Lung (tissue), 17 donors: ENCODE measurements at places on chromosomes 3 and 15. TPM values are rescaled to one million over a fixed set of nuclear protein-coding genes. Genes with fewer than 3 reads are reported as not detected.

DNA sequence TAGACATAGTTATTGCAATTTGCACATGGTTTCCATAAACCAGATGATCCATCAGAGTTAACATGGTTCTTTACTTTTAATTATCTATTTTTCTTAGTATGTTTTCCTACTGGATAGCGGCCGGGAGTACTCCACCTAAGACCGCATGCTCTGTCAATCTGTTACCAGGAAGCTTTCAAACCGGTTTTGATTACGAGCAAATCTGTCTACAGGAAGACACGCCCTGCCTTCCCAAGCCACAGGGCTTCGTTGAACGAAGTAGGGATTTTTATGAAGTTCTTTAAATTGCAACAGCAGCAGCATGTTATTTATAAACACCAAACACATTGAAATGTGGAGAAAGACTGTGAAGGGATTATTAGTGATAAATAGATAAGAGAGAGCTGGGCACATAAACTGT lies 283.3 kb upstream of the ROBO2 start:
- no peak overlapping the region for H3K4me3 ChIP-seq
- H3K27ac ChIP-seq: no peak overlapping the region
- no peaks in the 10 kb centered on the region for H3K27me3 ChIP-seq
- DNase-seq: no peak
- no peaks in the 10 kb centered on the region for H3K4me1 ChIP-seq
- no peaks in the 10 kb centered on the region for H3K36me3 ChIP-seq

- no peaks in the 10 kb centered on the region for H3K4me1 ChIP-seq
- no peaks in the 10 kb centered on the region for H3K27me3 ChIP-seq
- DNase-seq: no peak
- peaks cover 4% of the 10 kb centered on the region for H3K36me3 ChIP-seq
- H3K27ac ChIP-seq: no peak overlapping the region
- no peak overlapping the region for H3K4me3 ChIP-seq
Observed at GRCh38 chr3:136485777-136486176, 235.6 kb downstream of the PCCB start.

DNA sequence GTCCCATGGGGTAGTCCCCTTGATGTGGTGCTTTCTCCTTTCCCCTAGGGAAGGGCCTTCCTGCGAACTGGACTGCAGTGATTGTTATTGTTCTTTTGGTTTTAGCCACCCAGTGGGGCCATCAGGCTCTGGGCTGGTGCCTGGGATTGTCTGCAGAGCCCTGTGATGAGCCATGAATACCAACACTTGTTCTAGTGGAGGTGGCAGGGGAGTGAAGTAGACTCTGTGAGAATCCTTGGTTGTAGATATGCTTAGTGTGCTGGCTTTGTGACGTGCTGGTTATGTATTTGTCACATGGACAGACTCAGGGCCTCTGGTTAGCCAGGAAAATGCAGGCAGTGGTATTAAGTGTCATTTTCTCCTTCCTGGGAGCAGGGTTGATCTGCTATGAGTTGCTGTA lies 51.8 kb upstream of the NDUFB4 start:
- H3K36me3 ChIP-seq: no peaks in the 10 kb centered on the region
- no peak overlapping the region for H3K4me3 ChIP-seq
- no peak for DNase-seq
- no peak overlapping the region for H3K27ac ChIP-seq
- no peaks in the 10 kb centered on the region for H3K27me3 ChIP-seq
- no peaks in the 10 kb centered on the region for H3K4me1 ChIP-seq

GRCh38 chr3:55668359-55668758 lies 181.3 kb upstream of the WNT5A start:
- no peaks in the 10 kb centered on the region for H3K27me3 ChIP-seq
- H3K27ac ChIP-seq: no peak overlapping the region
- no peaks in the 10 kb centered on the region for H3K36me3 ChIP-seq
- H3K4me1 ChIP-seq: no peaks in the 10 kb centered on the region
- no peak overlapping the region for H3K4me3 ChIP-seq

GCSAM gene
- total RNA-seq: 0.97 TPM

BLOC1S6 gene
- 56.5 TPM for total RNA-seq

GRCh38 chr15:69305204-69305931 lies 6.7 kb downstream of the PAQR5 start:
- peak; percentile 66 for DNase-seq
- no peaks in the 10 kb centered on the region for H3K27me3 ChIP-seq
- H3K36me3 ChIP-seq: no peaks in the 10 kb centered on the region
- H3K27ac ChIP-seq: peak overlapping the region; percentile 23

FURIN gene
- 57.1 TPM for total RNA-seq

DNA sequence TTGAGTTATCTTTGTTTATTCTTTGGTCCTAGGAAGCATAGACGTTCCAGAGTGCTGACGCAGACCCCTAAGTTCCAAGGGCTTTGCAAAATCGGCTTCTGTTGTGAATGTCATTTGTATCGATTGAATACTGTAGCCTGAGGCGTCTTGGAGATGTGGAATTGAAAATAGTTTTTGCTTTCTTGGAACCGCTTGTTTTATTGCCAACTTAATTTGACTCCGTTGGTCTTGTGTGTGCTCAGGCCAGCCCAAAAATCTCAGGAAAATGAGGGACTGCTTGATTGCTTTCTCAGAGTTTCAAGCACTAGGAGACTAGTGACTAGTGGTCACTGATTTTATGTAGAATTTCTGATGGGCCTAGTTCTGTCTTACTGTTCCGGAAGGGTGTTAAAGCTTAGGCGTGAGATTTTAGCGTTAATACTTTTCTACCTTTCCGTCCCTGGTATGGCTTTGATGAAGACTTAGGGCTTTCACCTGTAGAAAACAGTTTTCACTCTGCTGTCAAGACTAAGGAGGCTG lies 263 bp upstream of the UTS2B start:
- H3K27me3 ChIP-seq: no peaks in the 10 kb centered on the region
- H3K4me3 ChIP-seq: peak overlapping the region; percentile 80
- peaks cover 6% of the 10 kb centered on the region for H3K4me1 ChIP-seq
- no peaks in the 10 kb centered on the region for H3K36me3 ChIP-seq
- peak overlapping the region; percentile 95 for H3K27ac ChIP-seq

- H3K27ac ChIP-seq: peak overlapping the region; percentile 56
- peak; percentile 56 for DNase-seq
- peak overlapping the region; percentile 16 for H3K4me3 ChIP-seq
- no peaks in the 10 kb centered on the region for H3K27me3 ChIP-seq
- peaks cover 14% of the 10 kb centered on the region for H3K4me1 ChIP-seq
Observed at GRCh38 chr3:126213379-126214028, 33.1 kb upstream of the ALDH1L1 start.

MAN2C1 gene
- 247 TPM for total RNA-seq

GHRL gene
- total RNA-seq: 28.2 TPM

KNG1 gene
- 0.15 TPM for total RNA-seq

PATL2 gene
- 3.0 TPM for total RNA-seq

MESP1 gene
- 0.37 TPM for total RNA-seq

DNA sequence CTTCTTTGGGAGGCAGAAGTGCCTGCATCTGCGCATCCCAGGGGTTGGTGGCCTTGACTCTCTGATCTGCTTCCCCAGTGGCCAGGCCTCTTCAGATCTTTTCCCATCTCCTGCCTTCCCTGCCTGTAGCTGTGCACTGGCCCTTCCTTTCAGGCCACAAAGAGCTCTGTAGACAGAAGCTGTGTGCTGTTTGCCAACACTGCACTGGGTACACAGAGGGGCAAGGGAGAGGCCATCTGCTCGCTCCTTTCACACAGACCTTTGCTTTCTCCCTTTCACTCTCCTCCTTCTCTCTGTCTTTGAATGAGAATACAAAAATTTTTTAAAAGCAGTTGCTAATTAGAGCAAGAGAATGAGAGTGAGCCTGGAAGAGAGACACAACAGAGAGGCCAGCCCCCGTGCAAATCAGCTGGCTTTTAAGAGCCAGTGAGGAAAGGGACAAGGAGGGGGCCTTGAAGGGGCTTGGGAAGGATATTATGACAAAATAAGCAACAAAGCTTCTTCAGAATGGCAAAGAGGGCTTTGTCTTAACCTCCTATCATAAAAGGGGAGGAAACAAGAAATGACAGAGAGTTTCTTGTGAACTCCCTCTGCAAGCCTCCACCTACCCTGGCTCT lies 170.9 kb downstream of the EPHB1 start:
- H3K36me3 ChIP-seq: no peaks in the 10 kb centered on the region
- H3K4me3 ChIP-seq: no peak overlapping the region
- H3K27ac ChIP-seq: no peak overlapping the region
- no peaks in the 10 kb centered on the region for H3K27me3 ChIP-seq
